Stimulated activated CD8-positive, alpha-beta memory T cell treated with anti-CD3 and anti-CD28 coated beads, Interleukin-15, amount 100 ng/mL, for 24 hours (primary cell): ENCODE measurements at places on chromosomes 7 and 10.

GRCh38 chr7:110168010-110168409, 922.9 kb upstream of the LRRN3 start:
- no peak for DNase-seq

GRCh38 chr7:35037526-35038341, 449 bp upstream of the DPY19L1 start:
- DNase-seq = peak; percentile 86

GRCh38 chr10:125096371-125096770, 64.0 kb downstream of the CTBP2 start:
- DNase-seq = no peak

- DNase-seq = no peak
Observed at GRCh38 chr10:28873540-28873939, 196.2 kb downstream of the BAMBI start.

- no peak for DNase-seq
Observed at GRCh38 chr10:73906524-73907447, 4.1 kb upstream of the PLAU start.
